Activated CD8-positive, alpha-beta memory T cell treated with anti-CD3 and anti-CD28 coated beads for 1 hour (primary cell): ENCODE measurements at places on chromosomes 1 and 21.

DNA sequence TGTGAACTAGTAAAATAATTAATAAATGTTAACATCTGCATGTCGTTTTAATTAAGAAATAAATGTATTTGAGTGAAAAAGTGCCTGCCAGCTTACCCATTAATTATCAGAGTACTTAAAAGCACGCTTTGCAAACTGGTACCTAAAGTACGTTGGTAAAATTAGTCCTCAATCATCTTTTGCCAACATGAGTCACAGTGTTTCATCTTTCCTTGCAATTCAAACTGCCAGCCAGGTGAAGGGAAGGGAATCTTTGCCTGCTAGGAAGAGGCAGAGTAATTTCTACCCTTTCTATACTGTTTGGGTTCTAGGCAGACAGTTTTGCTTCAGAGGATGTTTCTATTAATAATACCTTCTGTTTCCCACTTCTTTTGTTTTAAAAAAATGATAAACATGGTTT is 57.2 kb upstream of the CNIH3 start:
- no peak for DNase-seq

GRCh38 chr1:68481041-68481440 is 15.8 kb downstream of the DEPDC1 start:
- DNase-seq, result no peak

GRCh38 chr1:7509598-7509997 is 261.5 kb upstream of the VAMP3 start:
- no peak for DNase-seq

GRCh38 chr1:182041615-182042014 is 19.9 kb downstream of the ZNF648 start:
- no peak for DNase-seq

GRCh38 chr1:229148743-229149142 is 122.2 kb upstream of the RAB4A start:
- DNase-seq, result no peak

- no peak for DNase-seq
Observed at GRCh38 chr1:52288286-52288685, 77.7 kb downstream of the CC2D1B start.

DNA sequence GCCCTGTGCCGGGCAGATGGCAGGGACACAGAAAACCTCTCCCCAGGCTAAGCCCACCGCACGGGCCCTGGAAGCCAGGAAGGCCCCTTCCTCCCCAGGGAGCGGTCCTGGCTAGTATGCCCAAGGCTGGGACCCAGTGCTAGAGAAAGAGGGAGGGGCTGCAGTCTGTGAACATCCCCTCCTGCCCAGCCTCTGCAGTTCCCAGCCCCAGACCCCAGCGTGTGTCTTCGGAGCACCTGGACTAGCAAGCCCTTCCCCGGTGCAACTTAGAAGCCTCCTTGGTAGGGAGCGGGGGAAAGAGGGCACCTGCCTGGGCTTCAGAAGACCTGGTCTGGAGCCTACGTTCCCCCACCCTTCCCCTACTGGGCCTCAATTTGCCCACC is 2.1 kb downstream of the PLEKHG5 start:
- DNase-seq, result no peak

DNA sequence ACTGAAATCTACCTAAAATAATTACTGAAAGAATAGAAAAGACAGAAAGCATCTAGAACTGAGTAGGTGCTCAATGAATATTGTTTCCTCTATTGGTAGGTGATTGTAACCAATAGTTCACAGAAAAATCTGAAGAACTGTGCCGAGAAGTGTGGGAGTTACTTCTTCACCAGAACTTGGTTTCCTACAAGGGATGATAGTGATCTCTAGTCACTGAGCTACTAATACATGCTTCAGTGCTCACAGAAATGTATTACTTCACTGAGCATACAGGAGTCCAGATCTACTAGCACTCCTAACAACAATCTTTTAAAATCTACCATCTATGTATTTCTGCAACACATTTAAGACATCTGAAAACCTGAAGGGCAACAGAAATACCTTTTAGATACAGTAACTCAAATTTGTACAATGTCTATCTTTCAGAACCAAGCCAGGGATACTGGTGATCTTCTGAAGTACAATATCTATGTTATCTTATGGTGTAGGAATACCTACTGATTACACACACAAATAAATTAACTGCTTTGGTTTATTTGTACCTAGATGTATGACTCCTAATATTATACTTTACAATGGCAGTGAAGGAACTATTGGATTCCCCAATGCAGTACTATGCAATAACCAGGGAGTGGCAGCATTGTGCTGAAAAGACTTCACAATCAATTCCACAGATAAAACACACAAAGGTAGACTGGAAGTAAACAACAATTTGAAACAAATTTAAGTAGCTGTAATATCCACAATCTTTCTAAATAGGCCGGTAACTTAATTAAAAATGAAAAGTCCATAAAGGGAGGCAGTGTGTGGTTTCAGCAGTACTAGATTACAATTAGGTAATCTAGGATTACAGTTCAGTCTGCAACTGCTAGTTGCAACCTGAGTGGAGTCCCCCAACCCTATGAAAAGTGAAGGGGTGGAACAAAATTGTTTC is 243.0 kb downstream of the SLC45A1 start:
- no peak for DNase-seq

DNA sequence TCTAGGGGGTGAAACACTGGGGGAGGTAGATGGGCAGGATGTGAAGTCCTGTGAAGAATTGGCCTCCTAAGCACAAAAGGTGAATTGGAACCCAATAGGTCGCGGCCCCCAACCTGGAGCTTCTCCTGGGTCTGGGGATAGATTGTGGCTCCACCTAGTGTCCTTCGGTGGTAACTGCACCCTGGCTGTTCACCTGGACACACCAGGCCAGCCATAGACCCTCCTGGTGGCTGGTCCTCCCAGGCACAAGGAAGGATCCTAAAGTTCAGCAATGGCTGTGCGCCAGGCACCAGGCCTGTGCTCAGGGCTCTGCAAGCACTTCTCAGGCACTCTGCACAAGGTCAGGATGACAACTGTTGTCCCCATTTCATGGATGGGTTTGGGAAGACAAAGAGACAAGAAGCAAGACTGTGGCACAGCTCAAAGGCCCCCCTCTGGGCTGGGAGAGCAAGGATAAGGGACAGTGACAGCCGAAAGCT is 13.5 kb downstream of the ESPN start:
- DNase-seq, result no peak

DNA sequence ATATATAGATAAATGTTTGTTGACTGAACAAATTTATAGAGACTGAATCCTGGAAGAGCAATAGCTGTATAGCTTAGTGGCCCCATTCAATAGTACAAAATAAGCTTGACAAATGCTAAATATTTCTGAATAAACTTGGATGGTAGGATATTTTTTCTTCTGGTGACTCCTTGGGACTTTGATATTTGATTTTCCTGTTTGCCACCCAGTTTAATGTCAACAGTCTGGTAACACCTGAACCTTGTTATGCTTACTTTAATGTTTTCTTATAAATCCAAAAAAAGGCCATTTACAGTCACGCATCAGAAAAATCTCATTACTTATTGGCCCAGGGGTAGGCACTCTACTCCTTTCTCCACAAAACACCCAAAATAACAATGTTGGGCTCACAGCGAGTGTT is 30.8 kb downstream of the WDR64 start:
- DNase-seq, result no peak

DNA sequence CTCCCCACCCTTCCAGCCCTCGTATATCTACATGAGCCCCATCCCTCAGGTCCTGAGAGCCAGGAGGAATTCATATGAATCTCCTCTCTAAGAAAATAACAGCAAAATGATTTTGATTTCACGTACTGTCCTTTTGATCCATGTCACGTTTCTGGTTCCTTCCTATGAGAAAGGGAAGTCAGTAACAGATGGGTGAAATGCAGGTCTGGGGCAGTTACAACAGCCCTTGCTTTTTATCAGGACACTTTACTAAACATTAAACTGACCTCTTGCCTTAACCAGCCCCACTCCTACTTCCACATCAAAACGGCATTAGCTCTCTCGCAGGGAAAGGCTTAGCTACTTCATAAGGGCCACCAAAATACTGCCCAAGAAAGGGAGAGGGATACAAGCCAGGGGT is 59.0 kb downstream of the SPATA46 start:
- DNase-seq, result no peak

DNA sequence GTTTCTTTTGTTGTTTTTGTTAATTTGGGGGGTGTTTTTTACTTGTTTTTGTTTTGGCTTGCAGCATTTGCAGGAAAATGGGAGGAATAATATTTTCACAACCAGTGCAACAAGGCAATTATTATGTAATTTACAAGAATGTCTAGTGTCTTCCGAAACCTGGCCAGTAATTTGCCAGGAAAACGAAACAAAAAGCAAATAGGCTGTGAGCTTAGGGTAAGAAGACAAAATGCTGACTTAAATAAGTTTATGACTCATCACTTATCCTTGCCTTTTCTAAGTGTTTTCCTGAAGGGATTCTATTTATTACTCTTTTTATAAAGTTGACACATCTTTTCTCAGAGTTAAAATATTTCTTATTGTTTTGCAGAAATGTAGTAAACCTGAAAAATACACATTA is 49.8 kb downstream of the KCNT2 start:
- no peak for DNase-seq

DNA sequence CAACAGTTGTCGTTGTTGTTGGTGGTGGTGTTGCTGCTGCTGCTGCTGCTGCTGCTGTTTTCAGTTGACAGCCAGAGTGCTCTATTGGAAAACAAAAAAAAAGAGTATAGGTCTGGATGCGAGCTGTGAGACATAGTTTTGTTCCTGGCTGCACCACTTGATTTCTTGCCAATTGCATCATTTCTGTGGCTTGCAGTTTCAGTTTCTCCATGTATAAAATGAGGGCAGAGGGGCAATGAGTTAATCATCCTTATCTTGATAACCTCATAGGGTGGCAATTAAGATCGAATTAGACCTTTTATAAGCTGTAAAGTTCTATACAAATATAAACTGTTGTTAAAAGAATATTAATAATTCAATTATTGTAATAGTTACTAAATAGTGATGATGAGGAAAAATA is 156.7 kb downstream of the DMRTA2 start:
- no peak for DNase-seq

DNA sequence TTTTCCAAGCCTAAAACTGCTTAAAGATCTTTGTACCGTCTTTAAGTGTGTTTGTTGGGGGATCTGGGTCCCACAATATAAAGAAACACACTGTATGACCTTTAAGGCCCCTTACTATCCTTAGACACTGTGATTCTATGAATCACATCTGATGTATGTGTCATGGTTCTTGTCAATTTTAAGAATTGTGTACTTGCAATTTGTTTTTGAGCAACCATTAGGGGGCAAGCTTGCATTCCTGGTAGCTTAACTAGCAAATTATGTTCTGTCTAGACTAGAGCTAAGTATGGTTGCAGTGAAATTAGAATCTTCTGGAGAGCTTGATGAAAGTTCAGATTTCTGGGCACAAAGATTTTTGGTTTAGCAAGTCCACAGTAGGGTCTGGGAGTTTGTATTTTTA is 219.5 kb downstream of the TPR start:
- DNase-seq, result no peak

- no peak for DNase-seq
Observed at GRCh38 chr1:14996133-14997050, 157.2 kb upstream of the TMEM51 start.
